ENCODE measurements at places on chromosomes 16 and 17.

DNA sequence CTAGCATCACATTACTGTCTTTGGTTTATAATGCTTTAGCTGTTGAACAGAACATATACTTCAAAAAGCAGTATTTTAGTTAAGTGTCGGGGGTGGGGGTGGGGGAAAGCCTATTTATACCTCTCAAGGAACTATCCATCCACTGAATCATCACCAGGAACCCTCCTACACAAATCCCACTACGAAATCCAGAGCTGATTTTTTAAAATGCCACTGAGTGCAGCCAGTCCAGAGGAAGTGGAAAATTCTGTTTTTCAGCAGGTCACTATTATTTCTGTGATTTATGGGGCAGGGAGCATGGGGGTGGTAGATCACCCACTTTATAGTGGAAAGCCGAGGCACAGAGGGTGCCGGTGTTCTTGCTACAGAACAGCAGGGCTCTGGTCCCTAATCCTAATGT, 284.1 kb downstream of the SOX9 start:
- DNase-seq: no peak

- no peak for DNase-seq
Observed at GRCh38 chr17:81966343-81967243, 5.6 kb upstream of the NOTUM start.

DNA sequence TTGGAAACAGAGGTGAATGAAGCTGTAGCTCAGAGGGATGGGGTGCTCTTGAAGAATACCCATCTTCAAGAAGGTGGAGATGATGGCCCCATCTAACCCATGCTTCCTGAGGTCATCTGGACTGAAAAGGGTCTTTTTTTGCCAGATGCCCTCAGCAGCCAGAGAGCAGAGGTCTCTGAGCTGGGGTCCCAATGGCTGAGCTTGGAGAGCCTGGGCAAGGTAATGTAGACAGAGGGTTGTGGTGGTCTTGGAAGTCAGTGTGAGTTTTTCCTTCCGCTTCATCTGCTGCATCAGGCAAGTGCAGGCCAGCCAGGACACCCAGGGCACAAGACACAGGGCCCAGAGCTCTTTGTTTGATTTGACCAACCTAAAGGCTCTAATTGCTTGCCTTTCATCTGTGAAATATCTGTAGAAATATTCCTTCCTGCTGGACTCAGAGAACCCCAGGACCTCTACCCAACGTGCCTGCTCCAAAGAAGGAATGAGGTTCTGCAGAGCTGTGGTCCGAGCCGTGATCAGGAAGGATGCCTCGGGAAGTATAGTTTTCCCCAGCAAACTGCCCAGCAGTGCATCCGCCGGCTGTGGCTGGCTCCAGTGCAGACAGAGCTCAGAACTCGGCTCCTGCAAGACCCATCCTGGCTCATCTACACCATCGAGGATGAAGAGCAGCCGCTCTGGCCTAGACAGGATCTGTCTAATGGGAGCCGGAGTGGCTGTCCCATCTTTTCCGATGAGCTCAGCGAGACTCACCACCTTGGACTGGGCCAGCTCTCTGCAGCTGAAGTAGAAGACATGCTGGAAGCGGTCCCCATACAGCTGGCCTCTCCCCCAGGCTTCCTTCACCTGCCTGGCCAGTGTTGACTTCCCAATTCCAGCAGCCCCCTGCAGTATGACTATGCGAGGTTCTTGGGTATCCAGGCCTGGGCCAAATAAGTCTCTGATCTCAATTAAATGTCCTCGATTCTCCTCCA, 25.2 kb downstream of the NLRP1 start:
- DNase-seq: no peak

- DNase-seq: no peak
Observed at GRCh38 chr17:45676695-45677094, 107.4 kb upstream of the CRHR1 start.

DNA sequence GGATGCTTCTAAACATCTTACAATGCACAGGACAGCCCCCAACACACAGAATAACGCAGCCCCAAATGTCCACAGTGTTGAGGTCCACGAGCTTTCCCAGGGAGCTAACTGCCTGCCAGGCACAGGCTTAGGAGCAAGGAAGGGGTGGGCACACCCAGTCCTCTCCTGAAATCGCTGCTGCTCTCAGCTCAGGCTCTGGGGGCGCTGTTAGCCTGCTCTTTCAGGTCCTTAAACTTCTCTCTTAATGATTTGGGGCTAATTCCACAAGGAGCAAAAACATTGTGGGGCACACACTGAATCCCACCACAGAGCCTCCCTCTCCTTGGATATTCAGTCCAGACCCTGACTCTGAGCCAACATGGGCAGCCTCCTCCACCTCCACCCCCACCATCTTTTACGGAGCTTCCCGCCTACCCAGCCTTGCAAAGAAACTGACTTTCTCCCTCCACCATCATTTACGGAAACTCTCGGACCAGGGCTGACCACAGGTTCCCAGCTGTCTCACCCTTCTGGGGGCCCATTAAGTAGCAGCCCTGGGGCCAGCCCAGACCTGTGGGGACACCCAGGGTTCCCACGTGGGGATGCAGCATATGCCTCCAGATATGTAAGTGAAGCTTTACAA, 1.1 kb downstream of the CD300H start:
- DNase-seq: no peak

- no peak for DNase-seq
Observed at GRCh38 chr16:15399317-15399716, 3.8 kb downstream of the MPV17L start.

DNA sequence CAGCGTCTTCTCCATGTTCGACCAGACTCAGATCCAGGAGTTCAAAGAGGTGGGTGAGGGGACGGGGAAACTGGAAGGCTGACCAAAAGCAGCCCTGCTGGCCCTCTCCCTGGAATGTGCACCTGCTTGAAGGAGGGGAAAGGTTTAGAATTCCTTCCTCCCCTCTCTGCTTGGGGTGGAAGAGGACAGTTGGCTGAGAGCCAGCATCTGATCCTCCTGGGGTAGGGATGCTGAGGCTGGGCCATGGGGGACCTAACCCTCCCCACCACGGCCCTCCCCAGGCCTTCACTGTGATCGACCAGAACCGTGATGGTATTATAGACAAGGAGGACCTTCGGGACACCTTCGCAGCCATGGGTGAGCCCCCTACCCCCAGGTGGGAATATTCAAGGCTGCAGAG, 1.3 kb downstream of the MYL11 start:
- no peak for DNase-seq

- no peak for DNase-seq
Observed at GRCh38 chr17:55702150-55702549, 20.5 kb downstream of the TMEM100 start.

DNA sequence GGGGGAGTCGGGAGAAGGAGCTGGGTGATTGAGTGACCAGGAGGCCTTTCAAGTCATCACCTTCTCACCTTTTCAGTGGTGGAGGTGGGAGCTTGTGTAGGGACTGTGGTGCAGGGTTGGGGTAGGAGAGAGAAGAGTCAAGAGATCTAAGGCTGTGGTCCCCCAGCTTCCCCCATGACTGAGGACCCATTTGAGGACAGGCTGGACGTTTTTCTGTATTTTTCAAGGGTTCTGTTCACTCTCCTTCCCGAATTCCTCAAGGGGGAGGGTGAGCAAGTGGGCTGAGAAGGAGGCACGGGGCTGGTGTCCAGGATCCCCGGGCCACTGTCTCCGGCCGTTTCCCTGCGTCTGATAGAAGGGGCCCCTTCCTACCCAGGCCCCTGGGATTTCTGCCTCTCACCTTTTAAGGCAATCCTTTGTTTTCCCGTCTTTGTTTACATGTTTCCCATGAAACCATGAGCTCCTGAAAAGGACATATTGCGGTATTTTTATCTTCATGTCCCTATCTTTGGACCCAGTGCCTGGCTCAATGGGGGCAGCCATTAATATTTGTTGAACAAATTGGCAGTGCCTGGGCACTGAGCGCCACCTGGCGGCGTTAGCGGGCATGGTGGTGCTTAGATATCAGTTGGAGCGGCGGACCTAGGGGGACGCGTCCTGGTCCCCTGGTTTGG, 9.2 kb upstream of the CD300A start:
- no peak for DNase-seq

DNA sequence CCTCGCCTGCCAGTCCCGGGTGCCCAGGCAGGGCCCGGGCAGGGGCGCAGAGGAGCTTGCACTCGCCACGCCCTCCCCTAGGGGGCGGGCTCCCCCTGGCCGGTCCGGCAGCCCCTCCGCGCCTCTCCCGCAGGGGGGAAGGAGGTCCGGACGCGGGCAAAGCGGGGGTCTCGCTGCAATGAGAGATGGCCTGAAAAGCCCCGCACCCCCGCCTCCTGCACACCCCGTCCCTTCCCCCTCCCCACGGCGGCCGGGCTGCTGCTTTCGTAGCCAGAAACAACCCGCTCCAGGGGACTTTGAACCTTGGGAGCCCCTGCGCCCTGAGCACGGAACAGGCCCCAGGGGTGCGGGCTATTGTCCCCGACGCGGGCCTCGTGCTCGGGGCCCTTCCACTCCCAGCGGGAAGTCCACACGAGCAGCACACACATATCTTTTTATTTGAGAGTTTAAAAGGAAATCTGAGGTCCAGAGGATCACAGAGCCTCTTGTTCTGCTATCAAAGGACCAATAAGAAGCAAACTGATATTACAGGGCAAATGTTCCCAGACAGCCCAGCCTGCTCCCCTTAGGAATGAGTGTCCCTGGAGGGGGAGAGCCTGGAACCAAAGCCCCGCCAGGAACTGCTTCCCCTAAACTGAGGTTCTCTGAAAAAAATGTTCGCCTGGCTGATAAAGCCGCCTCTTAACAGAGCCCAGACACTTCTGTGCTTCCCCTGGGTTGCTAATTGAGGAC, 5.8 kb upstream of the CBX4 start:
- DNase-seq: no peak

- DNase-seq: no peak
Observed at GRCh38 chr17:76493505-76494167, 7.6 kb downstream of the RHBDF2 start.

GRCh38 chr16:81646561-81646960, 132.5 kb upstream of the PLCG2 start:
- DNase-seq: no peak

GRCh38 chr17:72466606-72467005, 345.8 kb downstream of the SOX9 start:
- no peak for DNase-seq

- DNase-seq: no peak
Observed at GRCh38 chr17:40791787-40792436, 7.8 kb downstream of the KRT28 start.

GRCh38 chr16:87953308-87954215, 2.3 kb downstream of the BANP start:
- DNase-seq: no peak

- no peak for DNase-seq
Observed at GRCh38 chr16:629185-629832, 1.5 kb upstream of the WFIKKN1 start.

GRCh38 chr17:8502126-8502525, 66.4 kb downstream of the NDEL1 start:
- no peak for DNase-seq

DNA sequence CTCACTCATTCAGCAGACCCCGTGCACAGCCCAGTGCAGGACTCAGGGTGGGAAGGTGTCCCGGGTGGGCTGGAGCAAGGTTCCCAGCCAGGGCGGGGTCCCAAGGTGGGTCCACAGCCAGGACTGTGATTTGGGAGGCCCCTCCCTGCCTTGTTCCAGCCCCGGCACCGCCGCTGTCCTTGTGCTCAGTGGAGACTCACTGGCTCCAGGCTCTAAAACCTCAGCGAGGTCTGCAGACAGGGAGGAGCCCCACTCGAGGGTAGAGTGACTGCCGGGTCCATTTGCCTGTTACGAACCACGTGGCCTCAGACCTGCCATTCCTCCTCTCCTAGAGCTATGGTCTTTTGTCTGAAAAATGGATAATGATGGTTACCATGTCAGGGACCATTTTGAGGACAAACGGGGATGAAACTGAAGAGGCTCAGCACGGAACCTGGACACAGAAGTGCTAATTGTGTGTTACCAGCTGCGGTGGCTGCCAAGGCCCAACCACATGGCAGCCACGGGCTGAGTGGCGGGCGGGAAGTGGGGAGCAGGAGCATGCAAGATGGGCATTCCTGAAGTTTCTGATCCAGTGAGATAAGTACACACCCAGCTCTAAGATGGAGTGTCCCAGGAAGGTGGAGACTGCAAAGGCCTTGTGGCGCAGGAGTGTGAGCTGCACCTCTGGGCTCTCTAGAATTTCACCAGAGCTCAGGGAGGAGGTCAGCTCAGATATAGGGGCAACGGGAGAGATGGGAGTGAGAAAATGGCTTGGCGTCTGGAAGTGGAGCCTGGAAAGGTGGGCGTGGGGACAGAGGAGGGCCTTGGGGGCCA, 317.6 kb downstream of the SEC14L1 start:
- no peak for DNase-seq

DNA sequence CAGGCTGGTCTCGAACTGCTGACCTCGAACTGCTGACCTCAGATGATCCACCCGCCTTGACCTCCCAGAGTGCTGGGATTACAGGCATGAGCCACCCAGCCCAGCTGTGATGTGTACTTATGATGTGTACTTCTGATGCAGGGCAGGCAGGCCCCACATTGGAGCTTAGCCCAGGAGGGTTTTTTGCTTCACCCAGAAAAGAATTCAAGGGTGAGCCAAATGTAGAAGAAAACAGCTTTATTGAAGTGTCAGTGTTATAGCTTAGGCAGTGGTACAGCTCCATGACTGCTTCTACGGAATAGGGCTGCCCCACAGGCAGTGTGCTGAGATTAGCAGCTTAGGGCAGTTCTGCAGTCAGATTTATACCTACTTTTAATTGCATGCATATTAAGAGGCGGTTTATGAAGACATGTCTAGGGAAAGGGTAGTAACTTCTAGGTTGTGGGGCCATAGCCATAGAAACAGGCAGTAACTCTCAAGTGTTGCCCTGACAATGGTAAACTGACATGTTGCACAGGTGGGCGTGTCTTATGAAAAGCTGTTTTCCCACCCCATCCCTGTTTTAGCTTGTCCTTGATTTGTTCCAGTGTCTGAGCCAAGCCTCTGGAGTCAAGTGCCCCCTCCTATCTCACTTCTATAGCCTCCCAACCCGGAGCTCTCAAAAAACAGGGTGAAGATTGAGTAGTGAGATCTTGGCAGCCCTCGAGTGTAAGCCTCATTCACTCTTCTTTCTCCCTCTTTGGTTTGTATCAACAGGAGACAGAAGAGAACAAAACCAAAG, 24.1 kb upstream of the POLR3E start:
- no peak for DNase-seq

- no peak for DNase-seq
Observed at GRCh38 chr16:3874242-3874641, 6.3 kb downstream of the CREBBP start.

DNA sequence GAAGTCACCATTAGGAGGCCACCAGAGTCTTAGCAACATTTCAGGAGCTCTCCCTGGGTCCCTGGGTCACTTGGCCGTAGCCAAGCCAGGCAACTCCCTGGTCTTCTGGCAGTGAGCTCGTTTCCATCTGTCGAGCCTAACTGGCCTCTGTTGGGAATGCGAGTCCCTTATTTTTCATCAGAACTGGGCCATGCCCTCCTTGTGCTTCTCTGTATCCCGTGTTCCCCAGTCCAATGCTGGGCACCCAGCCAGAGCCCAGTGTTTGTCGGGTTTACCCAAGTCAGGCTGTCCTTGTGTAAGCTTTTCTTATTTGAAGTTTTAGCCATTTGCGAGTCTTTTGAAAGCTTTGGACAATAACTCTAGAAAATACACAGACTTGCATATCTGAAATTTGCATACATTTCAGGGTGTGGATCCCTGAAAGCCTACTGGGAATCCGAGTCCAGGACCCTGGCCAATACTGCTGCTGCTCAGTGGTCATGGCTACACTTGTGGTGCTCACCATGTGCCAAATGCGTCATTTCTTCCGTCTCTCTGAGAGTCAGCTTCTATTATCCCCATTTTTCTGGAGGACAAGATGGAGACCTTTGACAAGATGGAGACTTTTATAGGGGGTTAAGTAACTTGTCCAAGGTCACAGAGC, 81.6 kb upstream of the LGALS9 start:
- no peak for DNase-seq

GRCh38 chr16:89300311-89300975, 82.9 kb downstream of the ZNF778 start:
- DNase-seq: no peak
